ENCODE measurements at places on chromosomes 5 and 9.

GRCh38 chr5:157241483-157241882 is 24.4 kb upstream of the CYFIP2 start:
- DNase-seq: no peak

DNA sequence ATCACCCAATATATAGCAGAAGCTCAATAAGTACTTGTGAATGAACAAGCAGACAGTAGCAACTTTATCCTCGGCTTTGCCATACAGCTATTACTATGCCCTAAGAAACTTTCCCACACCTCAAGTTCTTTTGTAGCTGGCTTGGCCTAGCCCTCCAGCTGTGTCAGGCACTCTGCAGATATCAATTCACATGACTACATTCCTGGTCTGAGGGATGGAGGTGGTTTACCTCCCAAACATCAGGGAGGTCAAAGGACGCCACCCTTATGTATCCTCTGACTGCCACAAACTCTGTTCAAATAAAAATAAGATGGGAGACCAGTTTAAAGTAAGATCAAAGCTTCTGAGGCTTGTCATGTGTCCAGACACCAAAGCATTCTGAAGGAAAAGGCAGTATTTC is 416.3 kb downstream of the PIK3R1 start:
- no peak for DNase-seq

DNA sequence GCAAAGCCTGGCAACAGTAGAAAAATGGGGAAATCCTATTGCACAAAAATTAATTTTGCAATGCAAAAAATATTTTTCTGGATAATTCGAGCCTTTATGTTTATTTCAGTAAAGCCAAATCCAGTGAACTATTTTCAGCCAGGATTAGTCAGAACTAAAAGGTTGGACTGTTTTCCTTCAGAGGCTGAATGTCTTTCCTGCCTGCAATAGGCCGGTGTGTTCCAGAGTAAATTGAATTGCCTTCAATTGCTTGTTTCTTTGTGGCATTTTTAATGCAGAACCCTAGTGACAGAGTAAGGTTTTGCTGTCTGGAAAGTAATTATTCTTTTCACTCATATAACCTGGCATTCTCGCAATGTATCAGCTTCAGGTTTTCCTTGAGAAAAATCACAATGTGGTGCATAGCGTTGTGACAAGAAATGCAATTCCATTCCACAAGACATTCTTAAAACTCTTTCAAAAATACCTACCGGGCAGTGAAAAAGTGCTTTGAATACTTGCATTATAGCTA is 183.7 kb downstream of the GLIS3 start:
- DNase-seq: no peak

DNA sequence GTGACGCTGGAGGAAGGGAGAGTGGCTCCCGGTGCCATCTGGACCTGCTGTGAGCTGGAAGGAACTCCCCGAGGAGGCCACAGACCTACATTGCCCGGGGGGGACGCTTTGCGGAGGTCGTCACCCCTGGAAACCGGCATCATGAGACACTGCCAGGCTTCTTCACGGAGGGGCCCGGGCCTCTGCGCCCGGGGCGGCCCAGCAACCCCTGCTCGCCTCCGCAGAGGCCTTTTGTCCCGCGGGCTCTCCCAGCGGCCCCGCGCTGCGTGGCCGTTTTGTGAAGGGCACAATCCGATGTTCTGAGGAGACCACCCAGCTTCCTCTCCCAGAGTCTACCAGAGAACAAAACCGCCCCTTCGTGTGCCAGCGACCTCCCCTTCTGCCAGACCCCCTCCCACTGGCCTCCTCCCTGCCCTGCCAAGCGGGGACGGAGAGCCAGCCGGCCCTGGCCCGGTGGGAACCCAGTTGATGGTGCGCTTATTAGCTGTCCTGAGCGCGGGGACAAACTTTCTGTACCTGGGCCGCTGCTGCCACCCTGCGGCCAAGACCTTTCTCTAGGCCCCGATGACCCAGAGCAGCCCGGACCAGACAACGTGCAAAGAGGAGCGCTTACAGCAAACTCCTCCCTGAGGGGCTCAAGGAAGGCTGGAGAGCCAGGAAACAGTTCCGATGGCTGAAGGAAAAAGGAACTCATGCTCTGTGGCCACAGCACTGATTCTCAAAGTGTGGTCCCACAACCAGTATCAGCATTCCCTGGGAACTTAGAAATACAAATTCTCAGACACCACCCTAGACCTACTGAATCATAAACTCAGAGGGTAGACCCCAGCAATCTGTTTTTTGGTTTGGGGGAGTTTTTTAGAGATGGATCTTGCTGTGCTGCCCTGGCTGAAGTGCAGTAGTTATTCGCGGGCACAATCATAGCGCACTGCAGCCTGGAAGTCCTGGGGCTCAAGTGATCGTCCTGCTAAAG is 86.7 kb downstream of the SLC1A3 start:
- peak; percentile 56 for DNase-seq

- no peak for DNase-seq
Measured at GRCh38 chr5:661891-662750, 31.0 kb downstream of the TPPP start.

DNA sequence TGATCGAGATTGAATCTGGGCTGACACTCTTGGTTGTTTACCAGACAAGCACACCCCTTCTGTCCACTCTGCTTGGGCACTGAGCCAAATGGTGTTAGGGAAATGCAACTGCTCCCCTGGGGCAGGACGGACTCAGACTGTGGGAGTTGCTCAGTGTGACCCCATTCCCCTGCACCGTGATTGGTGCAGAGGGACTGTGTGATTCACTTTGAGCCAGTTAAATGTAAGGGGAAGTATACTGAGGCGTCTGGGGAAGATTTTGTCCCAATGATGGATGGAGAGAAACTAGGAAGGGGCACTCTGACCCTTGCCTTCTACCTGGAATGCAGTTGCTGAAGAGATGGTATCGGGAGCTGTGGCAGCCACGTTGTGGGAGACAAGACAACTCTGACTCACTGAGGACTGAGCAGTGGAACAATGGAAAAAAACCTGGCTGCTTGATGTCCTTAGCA is 196.0 kb upstream of the ANKRD55 start:
- no peak for DNase-seq

- no peak for DNase-seq
Measured at GRCh38 chr5:82885627-82886389, 191.4 kb downstream of the TMEM167A start.

GRCh38 chr9:86263876-86264275 is 4.4 kb upstream of the C9orf153 start:
- no peak for DNase-seq

GRCh38 chr5:124905256-124906130 is 159.1 kb upstream of the ZNF608 start:
- DNase-seq: no peak

GRCh38 chr5:113085880-113086409 is 109.3 kb downstream of the DCP2 start:
- no peak for DNase-seq

DNA sequence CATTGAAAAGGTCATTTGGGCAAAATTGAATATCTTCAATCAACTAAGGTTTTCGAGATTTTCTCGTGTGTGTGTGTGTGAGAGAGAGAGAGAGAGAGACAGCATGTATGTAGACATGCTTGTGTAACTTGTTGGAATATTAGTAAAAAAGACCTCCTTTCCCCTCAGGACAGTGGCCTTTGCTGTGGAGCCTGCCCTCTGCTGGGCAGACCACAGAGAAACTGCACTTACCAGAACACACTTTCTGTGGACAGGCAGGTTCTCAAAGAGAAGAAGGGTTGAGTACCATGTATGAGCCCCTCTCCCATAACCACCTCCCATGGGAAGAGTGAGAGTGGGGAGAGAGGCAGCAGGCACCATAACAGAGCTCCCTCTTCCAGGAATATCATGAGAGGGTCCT is 45.6 kb downstream of the CFAP90 start:
- no peak for DNase-seq

DNA sequence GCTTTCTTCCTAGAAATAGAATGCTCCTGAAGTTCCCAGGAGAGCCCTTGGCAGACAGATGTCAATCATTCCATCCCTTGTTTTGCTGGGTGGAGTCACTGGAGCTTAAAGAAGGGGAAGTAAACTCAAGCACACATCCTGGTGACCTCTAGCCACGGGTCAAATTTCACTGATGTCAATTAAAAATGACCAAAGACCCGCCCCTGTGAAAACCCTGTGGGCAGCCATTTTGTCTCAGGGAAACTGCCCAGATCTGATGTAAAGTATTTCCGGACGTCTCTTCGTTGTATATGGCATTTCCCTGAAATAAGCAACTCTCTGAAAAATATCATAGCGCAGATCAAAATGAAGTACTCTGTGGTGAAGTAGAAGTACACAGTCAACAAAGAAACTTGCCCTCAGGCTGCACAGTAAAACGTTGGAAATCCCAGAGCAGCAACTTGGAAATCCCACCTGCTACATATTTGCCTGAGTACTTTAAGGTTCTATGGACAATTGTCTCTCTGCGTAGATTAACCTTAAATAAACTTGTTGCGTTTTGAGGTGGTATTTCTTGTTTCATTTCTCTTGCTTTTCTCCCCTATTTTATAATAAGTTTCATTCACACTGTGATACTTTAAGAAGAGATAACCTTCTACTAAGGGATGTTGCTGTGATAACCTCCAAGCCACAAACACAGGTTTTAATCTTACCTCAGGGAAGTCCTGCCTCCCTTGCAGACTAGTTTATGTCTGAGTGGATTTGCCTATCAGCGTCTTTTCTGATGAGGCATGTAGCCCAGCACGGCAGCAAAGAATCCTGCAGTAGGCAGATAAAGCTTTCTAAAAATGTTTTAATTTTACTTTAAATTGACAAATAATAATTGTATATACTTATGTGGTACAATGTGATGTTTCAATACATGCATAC is 60.9 kb upstream of the PIP5K1B start:
- no peak for DNase-seq

- DNase-seq: no peak
Measured at GRCh38 chr9:16985559-16986348, 115.3 kb upstream of the BNC2 start.

GRCh38 chr5:180603076-180603594 is 11.8 kb upstream of the SCGB3A1 start:
- DNase-seq: no peak

DNA sequence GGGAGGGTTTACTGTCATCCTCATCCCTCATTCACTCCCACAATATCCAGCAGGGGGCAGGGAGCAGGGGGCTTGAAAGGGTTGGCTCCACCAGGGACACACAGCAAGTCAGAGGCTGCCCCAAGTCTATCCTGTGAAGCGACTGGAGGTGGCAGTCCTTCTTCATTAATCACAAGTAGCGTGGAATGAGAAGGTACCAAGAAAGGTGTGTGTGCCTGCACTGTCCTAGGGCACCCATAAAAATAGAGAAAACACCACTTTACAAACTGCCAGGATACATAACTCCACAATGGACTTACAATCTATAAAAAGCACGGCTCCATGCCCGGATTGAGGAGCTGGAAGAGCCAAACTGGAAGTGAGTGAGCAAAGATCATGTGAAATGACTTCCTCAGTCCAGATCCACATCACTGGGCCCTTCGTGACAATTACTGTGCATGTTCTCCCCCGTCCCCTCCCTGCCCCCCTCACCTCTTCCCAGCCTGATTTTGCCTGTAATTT is 183.9 kb downstream of the SLIT3 start:
- no peak for DNase-seq

DNA sequence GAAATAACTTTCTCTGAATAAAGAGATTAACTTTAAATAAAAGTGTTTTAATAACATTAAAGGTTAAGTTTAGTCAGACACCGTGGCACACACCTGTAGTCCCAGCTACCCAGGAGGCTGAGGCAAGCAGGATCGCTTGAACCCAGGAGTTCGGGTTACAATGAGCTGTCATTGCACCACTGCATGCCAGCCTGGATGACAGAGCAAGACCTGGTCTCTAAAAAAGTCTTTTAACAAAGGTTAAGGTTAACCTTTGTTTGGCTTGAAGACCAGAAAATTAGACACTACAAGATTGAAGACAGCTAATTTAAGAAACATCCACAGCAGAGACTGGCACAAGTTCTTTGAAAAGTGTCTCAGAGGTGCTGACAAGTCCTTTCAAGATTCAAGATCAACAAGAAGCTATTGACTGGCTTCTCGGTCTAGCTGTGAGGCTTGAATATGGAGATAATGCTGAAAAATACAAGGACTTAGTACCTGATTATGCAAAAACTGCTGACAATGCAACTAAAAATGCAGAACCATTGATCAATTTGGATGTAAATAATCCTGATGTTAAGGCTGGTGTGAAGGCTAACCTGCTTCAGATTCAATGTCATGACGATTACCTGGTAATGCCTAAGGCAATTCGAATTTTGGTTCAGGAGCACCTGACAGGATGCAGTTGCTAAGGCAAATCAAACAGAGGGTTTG is 48.8 kb downstream of the FAM81B start:
- DNase-seq: no peak

DNA sequence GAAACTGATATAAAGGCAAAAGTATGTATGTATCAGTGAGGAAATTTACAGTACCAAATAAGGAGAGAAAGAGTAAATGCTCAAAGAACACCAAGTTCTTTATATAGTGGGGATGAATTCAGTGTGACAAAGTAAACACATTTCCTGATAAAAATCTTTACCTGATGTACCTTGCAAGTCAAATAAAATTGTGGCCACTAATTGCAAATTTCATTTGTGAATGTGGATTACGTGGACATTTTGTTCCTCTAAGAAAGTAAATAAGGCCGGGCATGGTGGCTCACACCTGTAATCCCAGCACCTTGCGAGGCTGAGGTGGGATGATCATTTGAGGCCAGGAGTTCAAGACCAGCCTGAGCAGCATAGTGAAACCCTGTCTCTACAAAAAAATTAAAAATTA is 25.7 kb downstream of the CEP120 start:
- DNase-seq: no peak

All from activated naive CD8-positive, alpha-beta T cell treated with anti-CD3 and anti-CD28 coated beads for 36 hours (primary cell).